LoVo (cell line): ENCODE measurements at places on chromosomes 7 and 10.
A peak's percentile ranks its signal among the peaks of the same experiment; 100 is the strongest.

GRCh38 chr7:34177476-34177875 lies 272.1 kb downstream of the BMPER start:
- DNase-seq, result no peak

- no peak for DNase-seq
Observed at GRCh38 chr7:45198986-45199385, 41.4 kb downstream of the RAMP3 start.

DNA sequence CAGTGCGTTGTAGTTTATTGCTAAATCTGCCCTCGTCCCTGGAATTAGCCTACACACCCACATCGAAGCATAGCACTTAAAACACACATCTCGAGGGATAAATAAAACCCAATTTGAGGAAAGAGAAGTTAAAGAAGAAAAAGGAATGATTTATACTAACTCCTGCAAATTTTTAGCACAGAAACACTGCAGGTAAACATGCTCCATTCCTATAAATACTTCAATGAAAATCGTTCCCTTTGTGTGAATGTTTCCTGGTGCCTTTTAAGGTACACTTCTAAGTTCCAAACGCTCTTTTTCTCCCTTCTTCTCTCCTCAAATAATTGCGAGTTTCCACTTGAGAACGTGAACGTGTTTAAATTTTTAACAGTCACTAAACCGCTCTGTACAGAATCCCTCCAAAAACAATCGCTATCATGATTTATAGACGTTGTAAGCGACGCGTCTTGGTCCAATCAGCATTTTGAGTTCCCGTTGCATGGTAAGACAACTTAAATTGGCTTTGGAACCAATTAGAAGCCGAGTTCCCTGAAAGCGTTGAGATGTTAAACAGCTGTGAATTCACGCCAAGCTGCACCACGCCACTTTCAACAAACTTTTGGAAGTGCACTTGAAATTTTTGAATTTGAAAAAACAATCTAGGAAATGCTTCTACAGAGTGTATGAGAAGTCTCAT lies 12.5 kb upstream of the EBLN1 start:
- DNase-seq, result peak; percentile 54

- peak; percentile 6 for DNase-seq
Observed at GRCh38 chr10:131354380-131354779, 42.9 kb upstream of the TCERG1L start.

- no peak for DNase-seq
Observed at GRCh38 chr10:34719328-34719727, 95.8 kb downstream of the PARD3 start.

DNA sequence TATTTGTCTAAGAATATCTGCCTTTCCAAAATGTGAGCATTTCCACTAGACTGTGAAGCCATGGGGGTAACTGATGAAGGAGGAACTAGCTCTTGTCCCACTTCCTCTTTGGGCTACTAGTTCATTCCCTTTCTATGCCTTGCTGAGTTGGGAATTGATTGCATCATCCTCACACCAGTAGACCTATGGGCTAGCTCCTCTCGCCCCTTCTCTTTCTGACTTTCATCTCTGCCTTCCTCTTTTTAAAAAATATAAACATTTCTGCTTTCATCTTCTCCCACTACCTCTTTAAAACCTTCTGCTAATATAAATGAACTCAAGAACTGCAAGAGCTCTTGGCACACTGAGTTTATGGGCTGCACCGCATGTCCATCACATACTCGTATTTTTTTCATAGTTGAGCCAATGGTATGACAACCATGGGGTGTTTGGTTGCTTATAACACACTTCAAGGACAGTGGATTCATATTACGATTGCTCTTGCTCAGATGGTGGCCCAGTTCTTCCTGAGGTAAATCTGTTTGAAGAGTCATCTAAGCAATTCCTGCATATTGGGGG lies 182.0 kb downstream of the REEP3 start:
- no peak for DNase-seq

GRCh38 chr10:57785546-57785945 lies 482.1 kb downstream of the IPMK start:
- no peak for DNase-seq

- peak; percentile 11 for DNase-seq
Observed at GRCh38 chr10:63798599-63799498, 277.6 kb downstream of the REEP3 start.

GRCh38 chr10:117472872-117473271 lies 69.7 kb upstream of the EMX2 start:
- DNase-seq, result no peak

- no peak for DNase-seq
Observed at GRCh38 chr7:133024596-133024995, 57.3 kb downstream of the CHCHD3 start.
